ENCODE measurements at places on chromosomes 1 and 21.
A peak's percentile ranks its signal among the peaks of the same experiment; 100 is the strongest.

DNA sequence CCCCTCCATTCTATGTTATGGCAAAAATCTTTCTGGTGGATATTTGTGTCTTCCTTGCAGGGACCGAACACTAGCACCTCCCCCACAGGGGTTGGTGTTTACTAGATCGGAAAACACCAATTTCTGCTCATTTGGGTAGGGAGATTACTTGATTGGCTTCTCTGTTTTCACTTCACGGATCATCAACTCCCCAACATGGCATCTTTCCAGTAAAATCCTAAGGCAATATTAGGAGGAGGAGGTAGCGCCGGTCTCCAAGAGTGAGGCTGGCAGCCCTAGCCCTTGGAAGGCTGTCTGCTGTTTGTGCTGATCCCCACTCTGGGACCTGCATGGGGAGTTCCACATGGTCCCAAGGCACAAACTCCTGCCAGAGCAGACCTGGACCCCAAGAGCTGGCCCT lies 12.2 kb downstream of the VASH2 start:
- no peak for DNase-seq

- no peak for DNase-seq
Measured at GRCh38 chr1:194043984-194044755, 857.8 kb upstream of the B3GALT2 start.

GRCh38 chr1:33465316-33465715 lies 7.1 kb upstream of the ZSCAN20 start:
- DNase-seq, result no peak

GRCh38 chr1:155457266-155457665 lies 105.3 kb downstream of the ASH1L start:
- peak; percentile 29 for DNase-seq

DNA sequence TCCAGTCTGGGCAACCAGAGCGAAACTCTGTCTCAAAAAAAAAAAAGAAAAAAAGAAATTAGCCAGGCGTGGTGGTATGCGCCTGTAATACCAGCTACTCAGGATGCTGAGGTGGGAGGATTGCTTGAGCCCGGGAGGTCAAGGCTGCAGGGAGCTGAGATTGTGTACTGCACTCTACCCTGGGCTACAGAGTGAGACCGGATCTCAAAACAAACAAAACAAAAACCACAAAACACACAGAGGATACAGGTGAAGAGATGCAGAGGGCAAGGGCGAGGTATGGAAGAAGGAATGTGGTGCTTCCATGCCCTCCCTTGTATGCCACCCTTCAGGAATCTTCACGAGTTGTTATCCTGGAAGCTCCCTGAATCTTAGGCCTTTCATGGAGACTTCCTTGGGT lies 68.5 kb downstream of the NDUFS5 start:
- DNase-seq, result no peak

DNA sequence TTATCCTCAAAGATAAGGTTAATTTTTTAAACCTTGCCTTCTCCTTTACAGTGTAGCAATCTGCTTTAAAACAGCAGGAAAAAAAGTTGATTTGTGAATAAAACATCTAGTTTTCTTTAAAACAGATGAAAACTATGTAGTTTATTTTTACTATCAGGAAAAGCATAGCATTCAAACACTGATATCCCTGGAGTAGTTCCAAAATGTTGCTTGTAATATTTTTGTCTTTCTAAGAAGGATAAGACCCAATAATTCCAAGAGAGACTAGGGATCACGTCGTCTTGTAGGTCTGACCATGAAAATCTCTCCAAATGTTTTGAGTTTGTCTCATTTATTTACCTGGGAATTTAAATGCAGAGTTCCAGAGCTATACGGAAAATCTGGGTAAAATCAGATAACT lies 204.0 kb downstream of the NTNG1 start:
- no peak for DNase-seq

GRCh38 chr1:38053416-38054091 lies 7.0 kb upstream of the POU3F1 start:
- DNase-seq, result no peak

GRCh38 chr1:216804111-216804510 lies 80.9 kb upstream of the ESRRG start:
- peak; percentile 62 for DNase-seq

GRCh38 chr1:3251099-3251806 lies 182.2 kb downstream of the PRDM16 start:
- no peak for DNase-seq

DNA sequence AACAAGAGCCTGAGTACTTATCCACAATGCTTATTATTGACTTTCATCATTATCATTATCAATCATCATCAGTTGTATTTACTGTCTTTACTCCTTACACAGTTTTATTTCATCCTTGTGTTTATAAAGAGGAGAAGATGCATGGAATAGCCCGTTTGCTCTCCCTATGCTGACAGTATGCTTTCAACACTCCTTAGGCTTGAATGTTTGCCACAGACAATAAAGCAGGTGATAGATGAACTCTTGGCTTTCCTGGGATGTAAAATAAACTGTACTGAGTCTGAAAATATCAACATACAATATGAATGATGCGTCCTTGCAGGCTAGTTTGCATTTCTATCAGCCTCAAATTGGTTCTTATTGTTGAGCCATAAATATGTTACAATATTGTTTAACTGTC lies 891.8 kb upstream of the NCAM2 start:
- DNase-seq, result peak; percentile 60

GRCh38 chr21:26041431-26042180 lies 129.0 kb downstream of the APP start:
- no peak for DNase-seq

GRCh38 chr1:43597028-43597427 lies 52.9 kb upstream of the KDM4A start:
- no peak for DNase-seq

GRCh38 chr1:15381805-15382204 lies 27.9 kb upstream of the EFHD2 start:
- DNase-seq, result no peak

DNA sequence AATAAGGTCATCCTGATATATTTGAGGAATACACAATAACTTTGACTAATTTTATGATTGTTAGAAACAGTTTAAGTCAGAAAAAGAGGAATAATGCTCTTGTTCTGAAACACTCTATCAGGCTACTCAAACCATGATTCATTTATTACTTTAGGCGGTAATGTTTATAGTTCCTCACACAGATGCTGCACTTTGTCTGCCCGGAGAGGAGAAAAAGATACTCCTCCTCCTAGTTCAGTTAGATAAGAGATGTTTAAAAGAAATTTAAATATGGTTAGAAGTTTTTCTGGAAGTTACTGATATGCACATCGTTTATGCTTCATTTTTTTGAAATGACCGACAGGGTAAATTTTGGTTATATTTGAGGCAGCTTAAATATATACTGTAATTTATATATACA lies 103.0 kb downstream of the ZMYM4 start:
- no peak for DNase-seq

GRCh38 chr1:51247022-51247421 lies 10.9 kb downstream of the RNF11 start:
- no peak for DNase-seq

DNA sequence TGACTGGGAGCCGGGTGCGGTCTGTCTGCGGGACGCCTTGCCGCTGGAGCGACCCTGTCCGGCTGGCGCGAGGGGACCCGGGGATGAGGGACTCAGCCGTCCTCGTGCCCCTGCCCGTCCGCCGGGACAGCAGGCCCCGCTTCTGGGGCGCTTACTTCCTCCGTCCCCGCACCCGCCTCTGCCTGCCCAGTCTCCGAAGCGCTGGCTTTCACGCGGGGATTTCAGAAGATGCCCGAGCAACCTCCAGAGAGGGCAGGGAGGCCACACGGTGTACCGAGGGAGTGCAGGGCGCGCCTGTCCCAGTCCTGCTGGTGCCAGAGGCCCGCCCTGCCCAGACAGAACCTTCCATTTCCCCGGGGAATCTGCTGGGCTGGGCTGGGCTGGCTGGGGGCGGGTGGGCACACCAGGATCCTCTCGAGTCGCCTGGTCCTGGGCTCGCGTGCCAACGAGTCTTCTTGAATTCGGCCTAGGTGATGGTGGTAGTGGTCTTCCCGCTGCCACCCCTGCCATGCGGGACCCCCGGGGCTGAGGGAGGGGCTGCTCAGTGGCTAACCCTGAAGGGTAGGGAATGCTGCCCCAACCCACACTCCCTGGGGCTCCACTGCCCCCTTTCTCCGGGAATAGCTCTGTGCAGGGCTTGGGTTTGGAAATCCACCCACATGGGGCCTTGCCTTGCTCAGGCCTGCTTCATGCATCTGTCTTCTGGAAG lies 2.5 kb upstream of the TRPM2 start:
- no peak for DNase-seq

DNA sequence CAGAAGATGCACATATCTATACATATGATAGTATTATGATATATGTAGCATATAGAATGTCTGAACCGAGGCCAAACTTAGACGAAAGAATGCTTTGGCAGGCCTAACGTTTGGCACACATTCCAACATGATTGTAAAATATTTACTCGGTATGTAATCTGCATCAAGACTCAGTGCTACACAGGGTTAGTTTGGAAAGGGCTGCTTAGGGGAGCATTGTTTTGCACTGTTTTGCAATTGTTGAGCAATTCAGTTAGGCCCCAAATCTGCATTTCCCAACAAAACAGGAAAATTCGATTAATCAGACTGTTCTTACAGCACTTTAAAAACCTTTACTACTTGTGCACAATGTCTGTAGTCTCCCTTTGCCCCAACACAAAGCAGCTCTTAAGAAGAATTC lies 216.0 kb upstream of the NEGR1 start:
- no peak for DNase-seq

GRCh38 chr1:82704393-82704792 lies 903.7 kb downstream of the ADGRL2 start:
- DNase-seq, result no peak

GRCh38 chr1:12631571-12631970 lies 12.3 kb upstream of the AADACL4 start:
- no peak for DNase-seq

- DNase-seq, result no peak
Measured at GRCh38 chr1:202952099-202952498, 6.0 kb downstream of the ADIPOR1 start.

DNA sequence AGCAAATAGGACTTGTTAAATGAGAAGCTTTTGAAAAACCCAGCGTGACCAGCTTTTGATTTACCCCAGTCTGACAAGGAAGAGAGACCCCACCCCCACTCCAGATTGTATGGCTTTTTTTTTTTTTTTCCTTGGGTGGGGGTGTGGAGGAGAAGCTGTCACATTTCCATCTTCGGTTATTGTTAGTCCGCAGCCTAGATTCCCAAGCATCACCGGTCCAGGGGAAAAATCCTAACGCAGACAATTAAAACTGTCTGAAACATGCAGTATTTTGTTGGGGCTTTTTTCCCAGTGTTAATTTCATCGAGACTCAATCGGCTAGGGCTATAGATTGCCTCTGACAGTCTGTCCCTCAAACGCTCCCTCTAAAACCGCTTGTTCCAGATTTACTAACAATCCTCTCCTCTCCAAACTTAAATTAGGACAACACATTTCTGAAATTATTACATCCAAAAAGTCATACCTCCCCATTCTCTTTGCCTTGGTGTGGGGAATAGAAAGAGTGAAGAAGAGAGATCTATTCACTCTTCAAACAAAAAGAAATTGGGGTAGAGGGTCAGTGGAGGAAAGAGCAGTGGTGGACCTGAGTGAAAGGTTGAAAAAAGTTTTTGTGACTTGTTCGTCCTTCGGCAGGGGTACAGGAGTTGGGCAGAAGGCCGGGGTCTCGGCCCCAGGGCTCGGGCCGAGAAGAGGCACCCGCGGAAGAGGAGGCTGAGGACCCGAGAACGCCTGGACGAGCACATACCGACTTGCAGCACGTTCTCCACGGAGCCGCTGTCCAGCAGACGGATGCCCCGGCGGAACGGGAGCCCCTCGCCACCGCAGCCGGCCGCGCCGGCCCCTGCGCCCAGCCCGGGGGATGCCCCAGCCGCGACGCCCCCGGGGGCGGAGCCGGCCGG lies 1.1 kb downstream of the ZSWIM5 start:
- no peak for DNase-seq

DNA sequence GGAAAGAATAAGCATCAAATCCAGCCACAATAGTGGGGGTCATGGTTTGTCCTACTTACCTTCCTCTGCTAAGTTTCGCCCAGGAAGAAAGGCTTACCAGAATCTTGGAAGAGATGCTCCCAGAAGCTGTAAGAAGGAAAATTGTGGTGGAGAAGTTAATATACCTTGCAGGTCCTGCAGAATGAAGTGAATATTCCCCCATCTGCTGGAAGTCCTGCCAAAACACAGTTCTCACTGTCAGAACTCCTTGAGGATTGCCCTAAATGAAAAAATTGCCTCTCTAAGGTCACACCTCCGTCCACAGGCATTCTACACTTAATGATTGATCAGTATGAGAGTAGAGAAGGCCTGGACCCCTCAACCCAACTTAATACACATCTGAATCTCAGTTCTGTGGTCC lies 78.4 kb upstream of the RGS21 start:
- DNase-seq, result no peak

DNA sequence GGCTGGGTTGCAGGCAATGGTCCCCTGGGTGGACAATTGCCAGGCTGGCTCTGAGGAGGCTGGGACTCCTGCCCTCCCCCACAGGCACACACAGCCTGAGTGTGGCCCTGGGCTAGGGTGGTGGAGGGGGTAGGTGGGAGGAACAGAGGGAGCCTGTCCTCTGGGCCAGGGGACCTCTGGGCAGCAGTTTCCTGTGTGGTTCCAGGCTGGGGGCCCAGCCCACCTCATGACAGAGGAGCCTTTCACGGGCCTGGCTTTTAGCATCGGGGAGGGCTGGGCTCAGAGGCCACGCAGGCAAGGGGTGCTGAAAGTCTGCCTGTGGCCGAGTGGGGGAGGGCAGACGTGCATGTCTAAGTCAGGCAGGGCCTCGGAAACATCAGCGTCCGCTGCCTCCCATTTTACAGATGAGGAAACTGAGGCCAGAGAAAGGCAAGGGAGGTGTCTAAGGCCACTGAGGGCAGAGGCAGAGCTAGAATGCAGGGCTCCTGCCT lies 7.0 kb downstream of the EXTL1 start:
- no peak for DNase-seq

DNA sequence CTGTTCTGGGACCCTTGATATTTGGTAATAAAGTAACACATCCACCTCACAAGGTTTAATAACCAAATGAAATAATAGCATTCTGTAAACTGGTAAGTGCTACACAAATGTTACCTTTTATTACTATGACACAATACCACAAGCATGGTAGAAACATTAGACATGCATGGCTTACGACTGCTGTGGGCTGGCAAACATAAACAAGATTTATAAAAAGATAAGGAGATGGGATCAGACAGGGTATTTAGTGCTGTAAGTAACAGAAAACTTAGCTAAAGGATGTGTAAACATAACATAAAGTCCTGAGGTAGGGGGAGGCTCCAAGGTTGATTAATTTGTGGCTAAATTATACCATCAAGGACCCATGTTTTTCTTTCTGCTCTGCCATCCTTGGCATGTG lies 212.6 kb downstream of the BARHL2 start:
- no peak for DNase-seq

- DNase-seq, result no peak
Measured at GRCh38 chr1:31234123-31234708, 5.5 kb downstream of the NKAIN1 start.

GRCh38 chr1:21217812-21218596 lies 41.3 kb upstream of the EIF4G3 start:
- no peak for DNase-seq

- no peak for DNase-seq
Measured at GRCh38 chr1:31795096-31795675, 20.6 kb downstream of the SPOCD1 start.

Data from NCI-H1930 (cell line).